ENCODE measurements at places on chromosomes 7 and 10. TPM values are rescaled to one million over a fixed set of nuclear protein-coding genes. Genes with fewer than 3 reads are reported as not detected.

Gene PPRC1
- 43.2 TPM for polyA plus RNA-seq

Gene ARPC1A
- 246 TPM for polyA plus RNA-seq

Gene GCK
- 7.7 TPM for polyA plus RNA-seq

Gene GATA3
- polyA plus RNA-seq, result 0.33 TPM

Gene GRK5
- 0.50 TPM for polyA plus RNA-seq

Gene KIF11
- polyA plus RNA-seq, result 22.1 TPM

Gene FXYD4
- not detected for polyA plus RNA-seq

DNA sequence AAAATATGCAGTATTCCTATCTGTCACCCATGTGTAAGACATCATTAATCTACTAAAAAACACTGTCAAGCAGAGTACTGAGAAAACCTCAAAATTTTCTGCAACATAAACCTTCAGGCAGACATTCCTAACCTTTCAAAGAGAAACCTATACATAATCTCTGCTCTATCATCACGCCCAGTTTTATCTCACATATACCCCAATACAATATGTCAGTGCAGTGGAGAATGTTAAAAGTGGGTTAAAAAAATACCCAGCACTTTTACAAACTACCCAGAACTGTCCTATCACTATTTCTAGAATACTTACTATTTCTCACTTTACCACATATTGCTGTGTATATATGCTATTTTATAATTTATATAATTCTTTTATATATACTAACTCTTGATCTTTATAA is 922.0 kb upstream of the SORCS1 start:
- no peaks in the 10 kb centered on the region for H3K27me3 ChIP-seq
- no peak overlapping the region for H3K27ac ChIP-seq
- H3K4me1 ChIP-seq, result peaks cover 9% of the 10 kb centered on the region
- H3K36me3 ChIP-seq, result no peaks in the 10 kb centered on the region
- H3K4me3 ChIP-seq, result no peak overlapping the region
- DNase-seq, result no peak

- H3K4me1 ChIP-seq, result no peaks in the 10 kb centered on the region
- peaks cover 16% of the 10 kb centered on the region for H3K27me3 ChIP-seq
- no peak for DNase-seq
- no peak overlapping the region for H3K27ac ChIP-seq
- no peaks in the 10 kb centered on the region for H3K36me3 ChIP-seq
- H3K4me3 ChIP-seq, result peak overlapping the region; percentile 93
Measured at GRCh38 chr7:100673942-100674410, 436 bp downstream of the GNB2 start.

DNA sequence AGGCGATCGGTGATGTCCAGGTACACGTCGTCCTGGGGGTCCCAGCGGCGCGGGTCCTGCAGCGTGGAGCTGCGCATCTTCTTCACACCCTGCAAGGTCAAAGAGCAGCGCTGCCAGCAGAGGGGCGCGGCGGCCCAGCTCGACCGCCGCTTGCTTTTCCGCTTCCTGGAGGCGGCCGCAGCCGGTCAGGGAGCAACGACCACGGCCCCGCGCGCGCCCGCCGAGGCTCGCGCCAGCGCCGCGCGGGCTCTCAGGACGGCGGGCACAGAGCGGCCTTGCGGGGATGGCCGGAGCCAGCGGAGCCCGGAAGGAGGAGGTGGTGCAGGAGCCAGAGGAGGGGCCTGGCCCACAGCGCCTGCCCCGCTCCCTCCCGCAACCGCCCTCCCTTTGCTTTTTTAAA is 76.4 kb upstream of the CDC14C start:
- no peak overlapping the region for H3K27ac ChIP-seq
- H3K4me3 ChIP-seq, result no peak overlapping the region
- no peaks in the 10 kb centered on the region for H3K4me1 ChIP-seq
- H3K36me3 ChIP-seq, result no peaks in the 10 kb centered on the region

DNA sequence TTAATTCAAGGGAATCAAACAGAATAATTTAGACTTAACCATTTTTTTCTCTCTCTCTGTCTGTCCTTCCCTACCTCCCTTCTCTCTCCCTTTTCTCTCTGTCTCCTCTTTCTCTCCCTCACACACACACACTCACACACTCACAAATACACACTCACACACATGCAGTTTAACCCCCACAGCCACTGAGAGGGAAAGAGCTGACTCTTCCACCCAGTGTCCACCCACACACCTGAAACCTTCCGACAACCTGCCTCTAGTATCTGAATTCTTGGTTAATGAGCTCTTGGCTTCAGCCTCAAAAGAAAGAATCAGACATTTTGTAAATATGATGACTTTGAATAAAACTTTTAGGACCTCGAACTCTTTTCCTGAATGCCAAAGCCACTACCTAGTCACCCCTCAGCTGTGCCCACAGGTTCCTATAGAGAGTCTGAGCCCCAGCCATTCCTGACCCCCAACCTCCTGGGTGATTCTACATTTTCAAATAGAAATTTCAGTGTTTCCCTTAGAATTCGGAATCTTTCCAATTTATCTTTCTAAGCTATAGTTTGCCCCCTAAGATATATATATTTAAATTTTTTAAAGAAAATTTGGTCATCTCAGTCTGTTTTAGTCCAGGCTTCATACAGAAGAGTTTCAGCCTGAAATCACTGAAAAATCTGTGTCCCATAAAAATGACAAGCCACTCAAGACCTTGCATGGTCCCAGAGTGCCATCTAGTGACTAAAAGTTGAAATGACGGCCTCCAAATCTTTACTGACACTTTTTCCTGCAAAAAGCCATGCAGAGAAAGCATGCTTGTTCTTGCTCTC is 202.8 kb downstream of the IPMK start:
- no peaks in the 10 kb centered on the region for H3K36me3 ChIP-seq
- H3K27me3 ChIP-seq, result no peaks in the 10 kb centered on the region
- no peak overlapping the region for H3K27ac ChIP-seq
- peak; percentile 74 for DNase-seq
- H3K4me1 ChIP-seq, result peaks cover 16% of the 10 kb centered on the region

- H3K4me3 ChIP-seq, result no peak overlapping the region
- H3K27ac ChIP-seq, result no peak overlapping the region
- no peak for DNase-seq
- no peaks in the 10 kb centered on the region for H3K27me3 ChIP-seq
Measured at GRCh38 chr10:12251581-12251980, 55.6 kb downstream of the CDC123 start.

DNA sequence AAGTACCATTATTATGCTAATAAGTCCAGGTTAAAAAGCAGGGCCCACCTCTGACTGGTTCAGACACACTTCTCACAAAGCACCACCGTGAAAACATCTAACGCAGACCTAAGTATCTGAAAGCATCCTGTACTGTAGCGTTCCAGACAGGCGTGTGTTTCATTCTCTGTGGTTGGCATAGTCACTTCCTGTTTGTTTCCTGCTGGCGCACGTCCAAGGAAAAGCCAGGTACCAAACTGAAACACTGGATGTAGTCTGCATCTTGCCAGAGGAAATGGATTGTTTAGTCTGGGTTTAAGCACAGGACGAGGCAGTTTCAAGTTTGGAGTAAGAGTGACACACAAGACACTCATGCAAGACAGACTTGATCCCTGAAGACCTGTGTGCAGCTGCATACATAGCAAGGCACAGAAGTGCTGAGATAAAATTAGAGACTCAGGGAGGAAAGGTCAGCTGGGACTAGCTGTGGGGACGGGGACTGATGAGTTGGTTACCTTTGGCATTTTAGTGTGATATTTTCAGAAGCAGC is 23.3 kb downstream of the BPGM start:
- peaks cover 12% of the 10 kb centered on the region for H3K4me1 ChIP-seq
- H3K27me3 ChIP-seq, result no peaks in the 10 kb centered on the region
- no peak for DNase-seq
- H3K4me3 ChIP-seq, result no peak overlapping the region

- H3K4me1 ChIP-seq, result no peaks in the 10 kb centered on the region
- no peak overlapping the region for H3K4me3 ChIP-seq
- H3K36me3 ChIP-seq, result no peaks in the 10 kb centered on the region
- DNase-seq, result peak; percentile 89
- H3K27ac ChIP-seq, result no peak overlapping the region
Measured at GRCh38 chr10:94279835-94280709, 82.7 kb downstream of the NOC3L start.

- no peak overlapping the region for H3K4me3 ChIP-seq
- H3K4me1 ChIP-seq, result no peaks in the 10 kb centered on the region
- no peaks in the 10 kb centered on the region for H3K36me3 ChIP-seq
- no peak overlapping the region for H3K27ac ChIP-seq
Measured at GRCh38 chr10:46330894-46331293, 44.1 kb downstream of the ANTXRL start.

DNA sequence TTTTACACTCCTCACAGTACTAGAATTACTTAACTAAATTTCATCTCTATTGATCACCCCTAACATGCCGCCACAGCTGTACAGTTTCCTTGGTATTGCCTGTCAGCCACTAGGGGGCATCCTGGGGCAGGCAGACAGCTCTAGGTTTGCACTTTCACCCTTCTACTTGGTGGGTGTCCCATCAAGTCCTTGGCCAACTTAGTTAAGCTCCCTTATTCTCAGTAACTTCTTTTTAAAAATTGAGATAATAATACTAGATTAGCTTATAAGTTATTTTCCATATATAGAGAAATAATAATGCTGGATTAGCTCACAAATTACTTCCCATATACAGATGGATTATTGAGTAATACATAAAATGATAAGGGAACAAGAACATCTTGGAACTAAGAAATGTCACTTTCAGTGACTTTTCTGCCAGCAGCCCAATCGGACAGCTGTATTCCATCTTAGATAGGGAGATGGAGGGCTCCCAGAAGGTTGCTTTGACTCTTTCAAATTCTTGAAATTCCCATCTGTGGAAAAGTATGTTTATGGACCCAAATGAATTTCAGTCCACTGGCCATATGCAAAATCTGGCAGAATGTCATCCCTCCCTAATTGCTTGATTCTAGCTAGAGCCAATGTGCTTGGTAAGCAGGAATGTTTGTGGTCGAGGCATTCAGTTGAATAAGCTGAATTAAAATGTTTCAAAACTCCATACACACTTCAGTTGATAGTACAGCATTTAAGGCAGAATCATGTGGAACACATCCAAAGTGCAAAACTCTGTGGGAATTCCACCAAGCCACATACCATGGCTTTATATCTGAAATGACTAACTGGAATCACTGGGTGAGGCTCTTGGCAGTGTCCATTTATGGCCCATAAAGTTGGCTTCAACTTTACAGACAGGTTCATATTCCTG is 309.7 kb downstream of the CSTF2T start:
- H3K4me1 ChIP-seq, result no peaks in the 10 kb centered on the region
- no peaks in the 10 kb centered on the region for H3K36me3 ChIP-seq
- peak; percentile 78 for DNase-seq

DNA sequence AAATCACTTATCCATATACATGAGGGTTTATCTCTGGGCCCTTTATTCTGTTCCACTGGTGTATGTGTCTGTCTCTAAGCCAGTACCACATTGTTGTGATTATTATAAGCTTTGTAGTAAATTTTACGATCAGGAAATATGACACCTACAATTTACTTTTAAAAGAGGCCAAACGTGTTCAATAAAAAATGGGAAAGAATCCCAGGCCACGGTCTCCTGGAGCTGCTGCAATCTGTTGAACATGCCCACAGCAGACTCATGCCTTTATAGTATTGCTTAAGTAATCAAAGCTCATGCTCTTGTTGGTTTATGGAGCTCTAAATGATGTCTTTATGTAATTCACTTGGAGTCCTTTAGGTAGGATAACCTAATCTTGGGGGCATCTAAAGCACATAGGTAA is 273.0 kb downstream of the ZMYND11 start:
- no peak for DNase-seq
- H3K4me3 ChIP-seq, result no peak overlapping the region
- no peak overlapping the region for H3K27ac ChIP-seq
- no peaks in the 10 kb centered on the region for H3K36me3 ChIP-seq

DNA sequence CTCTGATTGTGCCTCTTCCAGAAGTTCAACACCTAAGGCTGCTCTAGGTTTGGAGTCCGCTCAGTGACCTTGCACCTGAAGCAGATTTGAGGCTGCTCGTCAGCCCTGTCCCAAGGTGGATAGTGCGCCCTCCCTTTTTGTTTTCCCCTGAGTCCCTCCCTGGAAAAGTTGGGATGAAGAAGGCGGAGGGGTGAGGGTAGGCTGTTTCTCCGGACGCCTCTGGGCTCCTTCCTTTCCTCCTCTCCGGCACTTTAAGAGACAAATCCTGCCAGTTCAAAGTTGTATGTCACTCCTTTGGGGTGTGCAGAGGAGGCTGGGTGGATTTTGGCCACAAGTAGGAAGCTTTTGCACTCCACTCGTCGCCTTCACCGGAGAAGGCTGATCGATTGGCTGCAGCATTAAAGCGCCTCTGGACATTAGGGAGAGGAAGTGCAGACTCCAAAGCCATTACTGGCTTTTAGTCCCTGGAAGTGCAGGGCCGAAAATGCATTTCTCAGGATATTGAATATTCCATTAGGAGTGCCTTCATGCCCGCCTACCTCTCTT is 81.9 kb upstream of the PRKG1 start:
- peak; percentile 58 for DNase-seq
- no peak overlapping the region for H3K27ac ChIP-seq
- peaks cover 60% of the 10 kb centered on the region for H3K27me3 ChIP-seq

- no peak overlapping the region for H3K4me3 ChIP-seq
- no peaks in the 10 kb centered on the region for H3K36me3 ChIP-seq
- no peak overlapping the region for H3K27ac ChIP-seq
- DNase-seq, result no peak
Measured at GRCh38 chr10:130459011-130459410, 322.8 kb downstream of the GLRX3 start.

DNA sequence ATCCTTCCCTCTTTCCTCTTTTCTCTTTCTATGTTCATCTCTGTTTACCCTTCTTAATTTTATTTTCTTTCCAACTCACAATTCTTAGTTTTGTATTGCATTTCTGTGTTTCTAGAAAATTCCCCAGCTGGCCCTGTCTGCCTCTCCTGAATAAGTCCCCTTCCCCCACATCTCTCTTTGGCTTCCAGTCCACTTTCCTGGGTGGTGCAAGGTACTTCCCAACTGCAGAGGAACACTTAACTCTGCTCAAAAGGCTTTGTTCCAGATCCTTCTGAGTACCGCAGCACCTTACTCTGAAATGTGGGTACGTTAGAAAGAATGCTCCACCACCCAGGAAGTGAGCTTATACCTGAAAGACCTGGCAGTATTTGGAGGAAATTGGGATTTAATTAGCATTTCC is 227.0 kb downstream of the TMEM178B start:
- H3K4me1 ChIP-seq, result peaks cover 7% of the 10 kb centered on the region
- H3K36me3 ChIP-seq, result no peaks in the 10 kb centered on the region
- DNase-seq, result no peak
- no peak overlapping the region for H3K27ac ChIP-seq
- no peak overlapping the region for H3K4me3 ChIP-seq

GRCh38 chr7:83468251-83468739 is 180.6 kb downstream of the SEMA3E start:
- no peaks in the 10 kb centered on the region for H3K36me3 ChIP-seq
- H3K4me3 ChIP-seq, result no peak overlapping the region
- H3K27me3 ChIP-seq, result no peaks in the 10 kb centered on the region
- H3K4me1 ChIP-seq, result peaks cover 37% of the 10 kb centered on the region
- peak overlapping the region; percentile 94 for H3K27ac ChIP-seq
- DNase-seq, result peak; percentile 83

DNA sequence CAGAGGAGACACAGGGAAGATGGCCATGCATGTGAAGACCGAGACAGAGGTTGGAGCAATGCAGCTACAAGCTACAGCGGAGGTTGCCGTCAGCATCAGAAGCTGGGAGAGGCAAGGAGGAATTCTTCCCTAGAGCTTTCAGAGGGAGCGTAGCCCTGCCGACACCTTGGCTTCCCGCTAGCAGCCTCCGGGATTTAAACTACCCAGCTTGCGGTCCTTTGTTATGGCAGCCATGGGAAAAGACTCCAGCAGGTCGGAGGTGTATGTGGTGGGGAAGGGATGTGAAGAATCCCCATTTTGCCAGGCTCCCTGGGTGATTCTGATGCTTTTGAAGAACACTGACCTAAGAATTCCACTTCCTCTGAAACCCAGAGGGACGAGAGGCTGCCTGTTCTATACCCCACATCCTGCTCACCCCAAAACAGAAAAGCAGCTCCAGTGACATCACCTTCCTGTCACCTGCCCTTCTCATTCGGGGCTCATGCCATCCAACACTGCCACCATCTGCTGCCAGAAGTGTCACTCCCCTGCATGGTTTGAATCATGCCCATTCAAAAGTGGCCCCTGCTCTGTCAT is 3.3 kb upstream of the SEPHS1 start:
- DNase-seq, result peak; percentile 89
- peak overlapping the region; percentile 56 for H3K4me3 ChIP-seq

All from GM23338 (cell line).